ENCODE measurements at places on chromosomes 2 and 18.
A peak's percentile ranks its signal among the peaks of the same experiment; 100 is the strongest.

DNA sequence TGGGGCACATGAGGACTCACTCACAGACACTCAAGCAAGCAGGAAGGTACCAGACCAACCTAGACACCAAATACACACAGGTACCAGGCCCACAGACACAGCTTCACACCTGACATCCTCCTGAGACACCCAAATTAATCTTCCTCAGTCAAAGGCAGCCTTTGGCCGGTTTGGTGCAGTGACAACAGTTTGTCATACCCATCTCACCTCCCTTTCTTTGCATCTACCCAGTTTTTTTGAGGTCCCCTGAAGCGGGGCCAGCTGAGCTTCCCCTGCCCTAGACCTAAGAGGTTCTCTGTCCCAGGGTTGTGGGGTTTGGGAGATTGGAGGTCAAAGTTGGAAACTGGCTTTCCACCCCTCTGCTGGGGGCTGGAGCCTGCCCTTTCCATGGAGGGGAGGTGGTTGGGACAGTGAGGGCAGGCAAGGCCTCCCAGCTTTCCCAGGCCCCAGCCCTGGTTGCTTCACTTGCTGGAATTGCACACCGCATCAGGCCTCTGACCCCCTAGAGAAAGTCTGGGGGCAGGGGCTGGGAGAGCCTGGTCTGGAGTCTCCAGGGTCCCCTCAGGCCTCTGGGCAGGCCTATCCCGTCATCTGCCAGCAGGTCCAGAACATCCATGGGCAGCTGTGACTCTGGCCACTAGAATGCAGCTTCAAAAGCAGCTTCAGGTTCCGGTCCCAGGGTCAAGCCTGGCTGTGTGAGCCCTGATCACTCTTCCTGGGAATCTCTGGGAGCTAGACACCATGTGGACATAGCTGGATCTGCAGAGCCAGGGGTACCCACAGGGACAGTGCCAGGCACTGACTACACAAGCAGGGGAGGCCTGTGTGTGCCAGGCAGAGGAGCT lies 12.5 kb upstream of the TEX261 start:
- no peak for DNase-seq

GRCh38 chr2:160472839-160473251 lies 20.8 kb downstream of the RBMS1 start:
- DNase-seq = no peak

DNA sequence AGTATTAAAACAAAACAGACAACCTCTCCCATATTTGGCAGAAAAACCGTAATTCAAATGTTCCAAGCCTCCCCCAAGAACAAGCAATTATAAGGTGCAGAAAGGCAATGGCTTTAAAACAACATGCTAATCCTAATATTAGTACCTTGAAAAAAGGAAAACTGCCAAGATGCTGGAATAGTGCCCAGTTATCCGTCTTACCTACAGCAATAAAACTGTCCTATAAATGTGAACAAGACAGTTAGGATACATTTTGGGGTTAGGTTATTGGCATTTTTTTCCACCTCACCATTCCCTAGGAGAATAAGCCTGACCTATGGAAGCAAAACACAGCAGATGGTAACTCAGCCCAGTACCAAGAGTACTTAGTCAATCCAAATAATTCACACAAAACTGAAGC lies 83.2 kb downstream of the TCF4 start:
- DNase-seq = no peak

- DNase-seq = peak; percentile 35
These were observed 1.1 kb downstream of the NPC1 start for GRCh38 chr18:23585007-23585871.

DNA sequence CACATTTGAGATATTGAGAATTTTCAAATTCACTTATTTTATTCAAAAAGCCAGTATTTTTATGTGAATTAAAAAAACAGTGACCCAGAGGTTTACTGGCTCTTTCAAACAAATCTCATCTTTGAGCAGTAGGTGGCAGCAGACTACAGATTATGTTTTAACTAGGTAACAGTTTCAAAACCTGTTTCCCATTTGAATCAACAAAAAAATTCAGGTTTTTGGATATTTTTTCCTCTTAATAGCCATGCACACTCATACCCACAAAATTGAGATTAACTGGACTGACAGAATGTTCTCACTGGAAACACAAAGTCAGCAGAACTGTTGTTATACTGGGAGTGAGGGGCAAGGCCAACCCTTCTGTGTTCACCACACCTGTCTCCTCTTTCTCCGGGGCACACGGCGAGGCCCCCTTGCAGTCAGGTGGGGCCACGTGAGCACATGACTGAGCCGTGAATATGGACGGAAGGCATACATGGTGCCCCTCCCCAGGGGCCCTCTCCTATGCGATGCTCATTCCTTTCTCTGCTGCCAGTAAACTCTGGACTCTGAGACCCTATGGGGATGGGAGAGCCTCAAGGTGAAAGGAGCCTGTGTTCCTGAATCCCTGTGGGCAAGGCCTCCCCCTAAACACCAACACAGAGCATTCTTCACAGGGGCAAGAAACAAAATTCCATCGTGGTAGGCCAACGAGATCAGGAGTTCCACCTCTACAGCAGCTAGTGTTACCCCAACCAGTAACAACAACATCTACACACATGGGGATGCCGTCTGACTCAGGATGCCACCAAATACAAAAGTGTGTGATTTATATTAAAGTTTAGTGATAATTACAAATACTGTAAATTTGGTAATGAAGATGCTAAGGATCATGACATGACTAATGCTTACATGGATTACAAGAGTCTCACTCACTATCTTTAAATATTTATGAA lies 80.4 kb downstream of the LPIN2 start:
- peak; percentile 92 for DNase-seq

GRCh38 chr2:213723707-213724106 lies 439.4 kb downstream of the SPAG16 start:
- DNase-seq = no peak

DNA sequence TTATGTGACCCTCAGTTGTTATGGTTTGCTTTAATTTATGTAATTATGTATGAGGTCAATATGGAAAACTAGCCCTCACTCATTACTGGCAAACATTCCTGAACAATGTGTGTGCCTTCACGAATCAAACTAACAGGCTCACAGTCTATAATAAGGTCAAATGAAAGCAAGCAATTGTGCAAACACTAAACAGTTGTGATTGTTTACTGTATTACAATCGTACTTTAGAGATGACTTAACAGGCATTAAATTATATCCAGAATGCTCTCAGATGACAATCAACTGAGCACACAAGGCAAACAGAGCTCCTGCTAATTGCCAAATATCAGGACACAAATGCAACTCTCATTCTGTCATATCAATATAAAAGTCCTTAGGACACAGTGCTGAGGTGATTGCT lies 29.5 kb downstream of the COL5A2 start:
- no peak for DNase-seq

DNA sequence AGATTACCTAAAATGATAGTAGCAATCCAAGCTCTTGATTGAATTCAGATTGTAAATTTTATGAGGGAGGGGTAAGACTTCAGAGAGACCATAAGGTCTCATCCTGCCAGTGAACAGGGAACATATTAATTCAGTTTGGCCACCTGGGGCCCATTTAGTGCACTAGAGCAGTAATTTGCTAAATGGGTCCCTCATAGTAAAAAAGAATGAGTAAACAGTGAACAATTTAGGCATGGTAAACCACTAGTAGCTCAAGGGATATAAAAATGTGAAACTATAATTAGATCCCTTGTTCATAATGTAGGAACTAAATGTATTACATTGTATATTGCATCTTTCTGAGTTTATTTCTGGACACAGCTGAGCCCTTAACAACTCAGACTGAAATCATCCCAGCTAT lies 4.9 kb upstream of the PHLPP1 start:
- DNase-seq = no peak

- no peak for DNase-seq
These were observed 27.6 kb upstream of the CABLES1 start for GRCh38 chr18:23107718-23108117.

- DNase-seq = no peak
These were observed 106.7 kb upstream of the ASB18 start for GRCh38 chr2:236370847-236371409.

DNA sequence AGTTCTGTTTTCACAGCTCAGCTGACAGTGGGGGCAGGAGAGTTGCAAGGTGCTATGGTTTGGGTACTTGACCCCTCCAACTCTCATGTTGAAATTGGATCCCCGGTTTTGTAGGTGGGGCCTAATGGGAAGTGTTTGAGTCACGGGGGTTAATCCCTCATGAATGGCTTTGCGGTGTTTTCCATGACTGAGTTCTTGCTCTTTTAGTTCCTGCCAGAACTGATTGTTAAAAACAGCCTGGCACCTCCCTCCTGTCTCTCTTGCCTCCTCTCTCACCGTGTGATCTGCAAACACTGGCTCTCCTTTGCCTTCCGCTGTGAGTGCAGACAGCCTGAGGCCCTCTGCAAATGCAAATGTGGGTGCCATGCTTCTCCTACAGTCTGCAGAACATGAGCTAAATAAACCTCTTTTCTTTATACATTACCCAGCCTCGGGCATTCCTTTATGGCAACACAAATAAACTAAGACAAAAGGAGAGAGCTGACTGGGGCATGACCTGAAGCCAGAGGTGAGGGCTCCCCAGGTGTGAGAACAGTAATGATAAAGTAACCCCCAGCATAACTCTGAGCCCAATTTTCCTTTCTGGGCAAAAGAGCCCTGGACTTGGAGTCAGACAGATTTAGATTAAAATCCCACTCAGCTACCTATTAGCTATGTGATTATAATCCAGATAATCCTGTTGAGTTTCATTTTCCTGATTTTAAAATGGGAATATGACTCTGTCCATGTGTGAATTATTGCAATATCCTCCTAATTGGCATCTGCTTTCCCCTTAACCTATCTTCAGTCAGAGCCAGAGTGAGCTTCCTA lies 64.9 kb upstream of the CAPN13 start:
- no peak for DNase-seq

GRCh38 chr2:39549718-39550464 lies 112.8 kb upstream of the MAP4K3 start:
- DNase-seq = peak; percentile 16

DNA sequence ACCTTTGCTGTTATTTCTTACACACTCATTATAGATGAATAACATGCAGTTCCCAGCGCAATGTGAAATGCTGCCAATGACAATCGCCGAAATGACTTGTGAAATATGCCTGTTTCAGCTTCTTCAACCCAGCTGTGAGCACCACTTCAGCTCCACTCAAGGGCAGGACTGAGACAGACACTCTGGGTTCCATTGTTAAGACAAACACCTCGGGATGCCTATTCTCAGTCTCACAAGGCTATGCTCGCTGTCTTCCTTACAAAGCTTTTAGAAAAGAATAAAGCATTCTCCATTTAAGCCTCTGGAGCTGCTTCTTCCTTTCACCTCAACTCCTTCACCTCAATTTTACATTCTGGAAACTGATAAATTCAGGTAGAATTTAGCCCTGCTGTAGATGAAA lies 4.2 kb downstream of the CBLN2 start:
- DNase-seq = no peak

- DNase-seq = no peak
These were observed 142.2 kb downstream of the ESCO1 start for GRCh38 chr18:21458310-21458709.

DNA sequence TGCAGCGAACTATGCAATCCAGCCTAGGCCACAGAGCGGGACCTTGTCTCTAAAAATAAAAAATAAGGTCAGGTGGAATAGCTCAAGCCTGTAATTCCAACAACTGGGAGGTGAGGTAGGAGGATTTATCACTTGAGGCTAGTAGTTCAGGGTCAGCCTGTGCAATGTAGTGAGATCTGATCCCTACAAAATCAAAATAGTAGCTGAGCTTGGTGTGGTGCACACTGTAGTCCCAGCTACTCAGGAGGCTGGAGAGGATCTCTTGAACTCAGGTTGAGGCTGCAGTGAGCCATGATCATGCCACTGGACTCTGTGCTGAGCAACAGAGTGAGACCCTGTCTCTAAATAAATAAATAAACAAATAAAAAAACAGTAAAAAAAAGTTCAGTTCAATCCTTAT lies 5.7 kb downstream of the MBD5 start:
- DNase-seq = no peak

DNA sequence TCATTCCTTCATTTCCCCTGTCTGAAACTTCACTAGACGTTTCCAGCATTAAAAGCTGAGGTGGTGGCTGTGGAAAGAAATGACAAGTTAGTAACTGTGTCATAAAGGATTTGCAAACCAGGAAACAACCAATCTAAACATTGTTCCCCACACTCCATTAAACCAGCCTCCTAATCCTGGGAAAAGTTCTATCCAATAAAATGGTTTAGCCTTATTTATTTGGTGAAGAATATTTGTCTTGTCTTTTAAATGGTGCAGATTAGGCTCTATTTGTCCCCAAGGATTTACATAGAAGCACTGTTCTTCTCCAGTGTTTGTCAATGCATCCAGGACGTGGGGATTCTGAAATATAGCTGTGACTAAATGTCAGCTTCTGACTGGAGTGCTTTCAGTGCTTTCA lies 10.5 kb upstream of the DPP4 start:
- no peak for DNase-seq

- DNase-seq = no peak
These were observed 3.6 kb upstream of the RAB31 start for GRCh38 chr18:9704233-9705118.

DNA sequence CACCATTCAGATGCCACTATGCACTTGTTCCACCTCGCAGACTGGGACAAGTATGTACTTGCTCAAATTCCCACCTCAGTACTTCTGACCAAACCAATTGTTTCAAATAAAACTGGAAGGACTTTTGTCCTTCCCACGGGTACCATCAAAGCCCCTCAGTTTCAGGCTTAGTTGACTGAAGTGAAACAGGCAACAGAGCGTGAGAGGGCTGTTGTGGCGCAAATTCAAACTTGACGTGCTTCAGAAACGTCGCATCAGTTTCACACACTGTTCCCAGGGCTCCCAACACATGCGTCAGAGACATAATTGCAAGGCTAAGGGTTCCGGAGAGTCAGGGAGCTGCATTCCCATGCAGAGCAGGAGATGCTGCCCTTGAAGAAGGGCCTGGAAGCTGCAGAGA lies 33.7 kb downstream of the RNF152 start:
- no peak for DNase-seq

Data from hematopoietic multipotent progenitor cell treated with erythropoietin and hydrocortisone succinate and interleukin-3 and kit ligand, for 6 days (in vitro differentiated cells).